ENCODE measurements at places on chromosomes 2 and 18. TPM values are rescaled to one million over a fixed set of nuclear protein-coding genes. Genes with fewer than 3 reads are reported as not detected.

ASPRV1 gene
- total RNA-seq: 0.23 TPM

ACAA2 gene
- 56.4 TPM for total RNA-seq

SLC9A4 gene
- total RNA-seq: not detected

ARID5A gene
- 5.3 TPM for total RNA-seq

CFC1 gene
- not detected for total RNA-seq

CFAP65 gene
- 0.48 TPM for total RNA-seq

FOXI3 gene
- total RNA-seq: not detected

RAB27B gene
- 10.5 TPM for total RNA-seq

PLEKHM3 gene
- 3.3 TPM for total RNA-seq

NDUFAF7 gene
- 18.9 TPM for total RNA-seq

DPYSL5 gene
- total RNA-seq: 3.6 TPM

RAX gene
- not detected for total RNA-seq

UGT1A6 gene
- total RNA-seq: 1.2 TPM

MAP4K3 gene
- total RNA-seq: 16.2 TPM

RPRD1A gene
- 22.2 TPM for total RNA-seq

TRMT61B gene
- 15.4 TPM for total RNA-seq
